ENCODE measurements at places on chromosomes 16 and 17. TPM values are rescaled to one million over a fixed set of nuclear protein-coding genes. Genes with fewer than 3 reads are reported as not detected.

SGCA gene
- polyA plus RNA-seq = 0.80 TPM

SLC38A8 gene
- not detected for polyA plus RNA-seq

UMOD gene
- polyA plus RNA-seq = 163 TPM

NUDT21 gene
- polyA plus RNA-seq = 155 TPM

GRCh38 chr17:988561-988960 lies 8.4 kb upstream of the TIMM22 start:
- no peak for DNase-seq

- no peak for DNase-seq
Measured at GRCh38 chr17:73634629-73635028, 9.6 kb downstream of the SDK2 start.

- DNase-seq = peak; percentile 53
Measured at GRCh38 chr17:66386498-66387351, 84.3 kb downstream of the PRKCA start.

DNA sequence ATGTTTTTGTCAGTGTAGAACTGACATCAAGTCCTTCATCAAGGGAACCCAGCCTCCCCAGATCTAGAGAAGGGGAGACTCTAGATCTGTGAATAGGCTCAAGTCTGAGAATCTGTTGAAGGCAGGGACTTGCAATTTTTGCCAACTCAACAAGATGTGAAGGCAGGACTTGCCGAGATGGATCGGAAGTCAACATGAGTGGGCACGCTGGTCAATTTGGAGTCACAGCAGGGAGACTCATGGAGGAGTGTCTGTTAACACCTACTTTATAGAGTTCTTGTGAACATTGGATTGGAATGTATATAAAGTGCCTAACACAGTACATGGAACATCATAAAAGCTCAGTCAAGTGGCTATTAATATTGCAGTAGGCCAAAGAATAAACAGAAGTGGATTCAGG lies 10.0 kb downstream of the ZNF689 start:
- no peak for DNase-seq

DNA sequence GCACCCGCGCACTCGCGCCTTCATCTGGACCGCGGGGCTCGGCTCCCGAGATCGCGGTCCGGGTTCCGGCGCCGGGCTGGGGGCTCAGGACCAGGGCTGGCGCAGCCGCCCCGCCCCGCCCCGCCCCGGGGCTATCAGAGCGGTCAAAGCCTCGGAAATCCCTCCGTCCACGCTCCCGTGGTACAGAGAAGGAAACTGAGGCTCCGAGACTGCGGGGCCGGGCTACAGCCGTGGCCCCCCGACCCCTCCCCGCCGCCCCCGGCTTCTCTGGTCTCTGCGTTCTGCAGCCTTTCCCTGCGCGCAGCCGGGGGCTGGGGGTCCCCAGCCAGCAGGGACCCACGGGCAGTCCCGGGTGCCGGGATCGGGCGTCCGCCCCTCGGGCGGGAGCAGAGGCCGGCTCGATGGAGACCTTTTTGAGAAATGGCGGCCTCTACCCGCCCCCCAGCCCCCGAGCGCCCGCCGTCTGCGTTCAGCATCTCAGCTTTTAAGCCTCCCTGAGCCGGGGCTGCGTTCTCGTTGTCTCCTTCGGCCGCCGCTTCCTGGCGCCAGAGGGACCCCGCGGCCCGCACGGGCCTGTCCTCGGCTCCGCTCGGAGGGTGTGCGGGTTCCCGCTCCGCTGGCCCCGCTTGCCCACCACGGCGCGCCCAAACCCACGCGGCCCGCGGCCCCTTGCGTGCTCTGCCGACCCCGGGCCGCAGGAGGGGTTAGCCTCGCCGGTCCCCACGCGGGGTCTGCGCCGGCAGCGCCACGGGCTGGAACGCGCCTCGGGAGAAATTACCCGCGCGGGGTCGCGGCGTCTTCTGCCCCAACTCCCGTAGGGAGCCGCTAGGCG lies 1.5 kb upstream of the NPTX1 start:
- no peak for DNase-seq

DNA sequence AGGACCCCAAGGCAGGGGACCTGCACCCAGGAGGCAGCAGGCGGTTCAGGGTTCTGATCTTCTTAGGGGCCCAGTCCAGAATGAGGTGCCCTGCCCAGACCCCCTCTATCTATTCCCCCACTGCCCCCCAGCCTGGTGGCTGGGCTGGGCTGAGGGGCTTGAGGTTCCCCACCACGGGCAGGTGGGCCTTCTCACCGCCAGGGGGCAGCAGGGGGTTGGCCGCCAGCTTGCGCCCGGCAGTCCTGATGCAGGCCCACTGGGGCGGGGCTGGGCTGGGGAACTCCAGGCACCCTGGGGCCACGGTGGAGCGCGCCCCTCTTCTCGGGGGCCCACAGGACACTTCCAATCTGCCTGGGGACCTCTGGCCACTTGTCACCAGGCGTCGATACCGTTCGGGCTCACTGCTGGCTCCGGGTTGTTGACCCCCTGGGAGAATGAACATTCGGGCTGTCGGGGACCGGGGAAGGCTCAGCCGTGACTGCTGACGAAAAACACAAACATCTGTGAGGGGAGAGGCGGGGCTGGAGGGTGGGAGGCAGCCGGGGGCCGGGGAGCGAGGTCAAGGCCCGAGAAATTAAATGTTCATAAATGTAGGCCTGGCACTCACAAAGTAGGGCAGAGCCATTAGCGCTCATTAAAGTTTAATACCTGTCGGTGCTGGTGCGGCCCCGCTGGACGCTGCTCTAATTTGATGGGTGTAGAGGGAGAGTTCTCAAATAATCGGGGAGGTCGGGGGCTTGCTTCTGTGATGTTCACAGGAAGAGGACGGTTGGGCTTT lies 219.3 kb upstream of the GSE1 start:
- DNase-seq = no peak

DNA sequence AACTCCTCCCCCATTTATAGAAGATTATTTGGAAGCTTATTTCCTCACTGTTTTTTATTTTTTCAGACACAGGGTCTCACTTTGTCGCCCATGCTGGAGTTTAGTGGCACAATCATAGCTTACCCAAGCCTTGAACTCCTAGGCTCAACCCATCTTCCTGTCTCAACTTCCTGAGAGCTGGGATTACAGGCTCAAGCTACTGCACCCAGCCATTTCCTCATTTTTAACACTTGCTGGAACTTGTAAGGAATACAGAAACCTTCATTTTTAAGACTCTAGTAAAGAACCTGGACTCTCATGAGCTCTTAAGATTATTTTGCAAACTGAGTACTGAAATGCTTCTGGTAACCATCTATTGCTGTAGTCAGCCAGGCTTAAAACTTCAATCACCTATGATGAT lies 29.9 kb downstream of the KANSL1 start:
- no peak for DNase-seq
